ENCODE measurements at places on chromosomes 6 and 20.

- no peak for DNase-seq
Measured at GRCh38 chr6:19142275-19142674, 694.9 kb upstream of the ID4 start.

DNA sequence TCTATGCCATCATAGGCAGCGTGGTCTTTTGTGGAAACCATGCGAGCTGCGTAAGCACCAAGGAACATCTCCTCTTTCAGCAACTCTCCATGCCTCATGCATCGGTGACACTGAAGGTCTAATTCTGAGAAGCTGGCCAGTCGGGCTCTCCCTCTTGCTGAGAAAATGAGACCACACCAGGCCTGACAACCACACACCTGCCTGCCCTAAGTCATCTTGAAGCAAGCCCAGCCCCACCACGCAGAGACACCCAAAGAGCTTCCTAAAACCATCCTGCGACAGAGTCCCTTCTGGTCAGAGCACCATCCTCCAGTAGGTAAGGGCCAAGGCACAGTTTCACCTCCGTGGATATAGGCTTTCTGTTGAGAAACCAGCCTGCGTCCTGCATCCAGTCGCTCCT lies 26.6 kb downstream of the PREX1 start:
- no peak for DNase-seq

- no peak for DNase-seq
Measured at GRCh38 chr6:143356101-143356880, 94.2 kb downstream of the ADAT2 start.

- no peak for DNase-seq
Measured at GRCh38 chr6:151721146-151721545, 86.3 kb upstream of the ESR1 start.

- no peak for DNase-seq
Measured at GRCh38 chr20:496126-496696, 33.9 kb upstream of the TBC1D20 start.

GRCh38 chr6:79684876-79685275 lies 53.7 kb downstream of the SH3BGRL2 start:
- no peak for DNase-seq

GRCh38 chr6:158668707-158669103 lies 18.9 kb downstream of the SYTL3 start:
- no peak for DNase-seq

- DNase-seq, result peak; percentile 45
Measured at GRCh38 chr6:157990321-157991066, 8.8 kb downstream of the SYNJ2 start.

DNA sequence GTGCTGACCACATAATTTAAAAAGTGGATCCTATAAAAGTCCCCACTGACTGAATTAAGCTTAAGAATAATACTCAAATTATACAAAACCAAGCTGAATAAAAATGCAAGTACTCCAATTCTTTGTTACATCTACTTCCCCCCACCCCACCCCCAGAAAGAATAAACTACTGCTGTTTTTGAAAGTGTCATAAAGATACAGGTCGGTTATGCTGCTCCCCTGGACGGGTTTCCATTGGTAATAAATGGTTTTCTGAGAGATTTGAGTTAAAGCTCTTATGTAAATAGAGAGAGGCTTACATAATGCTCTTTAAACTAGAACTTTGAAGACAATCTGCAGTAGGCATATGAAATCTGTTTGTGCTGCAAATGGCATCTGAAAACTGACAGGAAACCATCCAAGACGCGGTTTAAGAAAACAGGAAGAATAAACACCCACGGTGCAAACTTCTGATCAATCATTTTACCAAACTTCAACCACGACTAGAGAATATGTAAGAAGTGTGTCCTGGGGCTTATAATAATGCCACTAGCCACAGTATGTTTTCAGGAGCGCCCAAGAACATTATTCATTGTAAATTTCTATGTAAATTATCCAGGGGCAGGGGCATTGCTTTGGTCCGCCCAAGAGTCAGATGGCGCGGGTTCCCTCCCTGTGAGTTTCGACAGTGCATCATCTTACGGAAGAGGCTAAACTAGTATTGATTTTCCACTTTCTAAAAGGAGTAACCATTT lies 10.8 kb upstream of the POU3F2 start:
- DNase-seq, result no peak
